ENCODE measurements at places on chromosomes 1 and 21.

GRCh38 chr1:84048820-84049219, 49.9 kb upstream of the TTLL7 start:
- no peak for DNase-seq

DNA sequence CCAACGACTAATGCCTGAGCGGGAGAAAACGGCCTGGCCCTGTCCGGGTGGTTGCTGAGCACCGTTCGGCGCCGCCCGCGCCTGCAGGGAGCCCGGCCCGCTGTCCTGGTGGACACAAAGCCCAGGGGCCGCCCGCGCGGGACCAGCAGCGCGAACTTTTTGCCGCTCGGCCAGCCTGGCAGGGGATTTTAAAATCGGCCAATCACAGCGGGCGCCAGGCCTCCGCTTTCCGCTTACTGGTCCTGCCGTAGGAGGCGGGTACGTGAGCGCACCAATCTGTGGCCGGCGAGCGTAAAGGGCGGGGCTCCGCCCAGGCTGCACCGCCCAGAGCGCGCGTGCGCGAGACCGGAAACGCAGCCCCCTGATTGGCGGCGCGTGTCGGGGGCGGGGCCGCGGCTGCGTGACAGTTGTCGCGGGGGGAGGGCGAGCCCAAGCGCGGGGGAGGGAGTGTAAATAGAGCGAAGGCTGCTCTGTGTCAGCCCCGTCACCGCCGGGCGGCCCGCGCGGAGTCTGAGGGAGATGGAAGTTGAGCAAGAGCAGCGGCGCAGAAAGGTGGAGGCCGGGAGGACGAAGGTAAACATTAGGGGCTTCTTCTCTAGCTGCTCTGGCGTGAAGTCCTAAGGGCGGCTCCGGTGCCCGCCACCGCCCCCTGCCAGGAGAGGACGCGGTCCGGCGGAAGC, at the start of the genes C21orf58 and PCNT:
Gene C21orf58 (minus strand): TSS at position 161 of the 680 bp plus-strand sequence. CDS start 1,132 bp downstream, outside the sequence.
Gene PCNT (plus strand): TSS at position 447 of the 680 bp plus-strand sequence. CDS start 73 bp downstream, at position 520.
- peak; percentile 98 for DNase-seq

DNA sequence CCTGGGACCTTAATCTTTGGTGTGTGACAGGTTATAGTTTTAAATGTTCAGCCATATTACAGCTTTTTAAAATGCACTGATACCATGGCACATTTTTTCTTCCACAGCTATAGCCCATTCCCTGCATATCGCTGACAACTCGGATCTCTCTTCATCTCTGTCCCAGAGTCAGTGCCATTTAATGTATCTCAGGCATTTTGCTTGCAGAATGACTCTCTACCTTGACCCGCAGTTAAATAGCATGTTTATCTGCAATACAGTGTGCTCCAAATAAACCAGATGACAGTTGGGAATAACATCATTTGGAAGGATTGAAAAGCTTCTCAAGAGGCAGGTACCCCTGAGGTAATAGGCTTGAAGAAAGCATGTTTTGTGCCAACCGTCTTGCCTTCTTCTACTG, 99.8 kb upstream of the USH2A start:
- DNase-seq = no peak

DNA sequence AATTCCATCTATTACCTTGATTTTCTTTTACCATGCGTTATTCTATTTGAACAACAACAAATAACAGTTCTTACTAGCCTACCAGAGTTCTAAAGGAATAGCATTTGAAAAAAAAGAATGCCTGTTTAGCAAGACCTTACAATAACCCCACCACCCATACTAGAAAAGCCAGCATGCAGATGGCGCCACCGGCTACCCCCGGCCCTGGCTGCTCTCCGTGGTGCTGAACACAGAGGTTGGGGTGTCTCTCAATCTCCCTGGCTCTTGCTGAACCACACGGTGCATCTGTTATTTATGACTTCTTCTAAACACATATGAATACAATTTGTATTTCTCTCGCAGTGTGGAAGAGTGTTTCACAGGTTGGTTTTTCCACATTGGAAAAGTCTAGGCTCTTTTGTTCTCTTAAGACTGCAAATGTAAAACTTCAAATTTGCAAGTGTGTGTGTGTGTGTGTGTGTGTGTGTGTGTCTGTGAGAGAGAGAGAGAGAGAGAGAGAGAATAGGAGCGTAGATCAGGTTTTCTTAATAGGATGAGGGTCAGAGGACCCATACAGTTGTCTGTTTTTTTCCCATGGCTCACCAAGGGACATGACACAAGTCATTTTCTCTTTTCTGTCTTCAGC, 13.6 kb downstream of the GRIK3 start:
- no peak for DNase-seq

DNA sequence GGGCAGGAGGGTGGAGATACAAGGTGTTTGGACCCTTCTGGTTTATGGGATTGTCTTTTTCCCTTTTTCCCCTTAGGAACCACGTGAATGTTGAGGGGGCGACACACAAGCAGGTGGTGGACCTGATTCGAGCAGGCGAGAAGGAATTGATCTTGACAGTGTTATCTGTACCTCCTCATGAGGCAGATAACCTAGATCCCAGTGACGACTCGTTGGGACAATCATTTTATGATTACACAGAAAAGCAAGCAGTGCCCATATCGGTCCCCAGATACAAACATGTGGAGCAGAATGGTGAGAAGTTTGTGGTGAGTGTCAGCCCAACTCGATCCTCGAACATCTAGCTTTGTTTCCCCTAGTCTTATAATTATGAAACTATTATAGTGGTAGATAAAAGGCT, 27.0 kb downstream of the SNX27 start:
- DNase-seq = no peak

GRCh38 chr1:8482979-8483381, 165.1 kb downstream of the SLC45A1 start:
- no peak for DNase-seq

- DNase-seq = no peak
Observed at GRCh38 chr1:70990469-70991253, 57.0 kb downstream of the PTGER3 start.

DNA sequence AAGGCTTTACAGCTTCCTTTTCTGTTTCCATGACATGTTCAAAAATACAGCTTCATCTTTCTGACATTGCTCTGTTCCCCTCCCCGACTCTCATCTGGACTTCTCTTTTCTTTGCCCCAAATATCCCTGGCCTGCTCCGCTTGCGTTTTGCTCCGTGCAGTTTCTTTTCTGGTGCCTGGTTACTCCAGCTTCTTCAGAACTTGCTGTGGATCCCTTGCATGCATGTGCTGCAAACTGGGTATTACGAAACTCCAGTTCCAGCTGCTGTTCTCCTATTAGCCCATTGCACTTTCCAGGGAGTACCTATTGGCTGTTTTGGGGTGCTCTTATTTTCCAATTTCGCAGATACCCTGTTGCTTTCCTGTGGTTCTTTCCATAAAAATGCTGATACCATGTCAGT, 9.9 kb upstream of the NDC1 start:
- DNase-seq = no peak

GRCh38 chr1:213326281-213327016, 275.4 kb downstream of the RPS6KC1 start:
- no peak for DNase-seq

- no peak for DNase-seq
Observed at GRCh38 chr1:213277036-213277435, 226.0 kb downstream of the RPS6KC1 start.

DNA sequence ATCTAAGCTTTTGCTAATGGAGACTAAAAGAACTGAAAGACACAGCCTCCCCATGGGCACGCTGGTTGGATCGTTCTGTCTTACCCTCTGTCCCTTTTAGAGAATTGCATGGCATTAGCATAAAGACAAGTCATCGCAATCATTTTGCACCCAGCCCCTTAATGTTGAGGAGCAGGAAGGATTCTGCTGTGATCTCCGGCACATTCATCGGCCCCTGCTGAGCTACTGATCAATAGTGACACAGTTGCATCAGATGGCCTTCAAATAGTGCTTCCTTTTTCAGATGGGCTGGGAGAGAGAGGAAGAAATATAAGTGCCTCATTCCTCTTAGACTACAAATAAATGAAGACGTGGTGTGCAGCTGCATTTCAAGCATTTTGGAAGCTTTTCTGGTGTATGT, 75.4 kb downstream of the NOS1AP start:
- DNase-seq = no peak

DNA sequence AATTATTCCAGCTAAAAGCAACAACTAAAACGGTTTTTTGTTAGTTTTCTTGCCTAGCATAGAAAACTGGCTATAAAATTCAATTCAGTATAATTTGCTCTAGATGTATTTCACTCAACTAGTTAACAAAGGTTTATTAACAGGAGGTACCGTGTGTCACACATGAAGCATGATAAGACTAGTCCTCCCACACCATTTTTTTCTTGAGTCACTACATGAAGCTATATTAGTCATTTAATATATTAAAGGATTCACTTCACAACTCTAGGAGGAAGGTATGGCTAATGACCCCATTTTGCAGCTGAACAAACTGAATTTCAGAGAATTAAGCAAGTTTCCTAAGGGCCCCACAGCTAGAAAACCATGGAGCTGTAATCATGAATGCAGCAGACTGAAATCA, 307.8 kb upstream of the USP25 start:
- DNase-seq = no peak

- DNase-seq = no peak
Observed at GRCh38 chr1:157646144-157646543, 48.3 kb upstream of the FCRL4 start.

- DNase-seq = no peak
Observed at GRCh38 chr1:166960858-166961474, 14.4 kb downstream of the ILDR2 start.

DNA sequence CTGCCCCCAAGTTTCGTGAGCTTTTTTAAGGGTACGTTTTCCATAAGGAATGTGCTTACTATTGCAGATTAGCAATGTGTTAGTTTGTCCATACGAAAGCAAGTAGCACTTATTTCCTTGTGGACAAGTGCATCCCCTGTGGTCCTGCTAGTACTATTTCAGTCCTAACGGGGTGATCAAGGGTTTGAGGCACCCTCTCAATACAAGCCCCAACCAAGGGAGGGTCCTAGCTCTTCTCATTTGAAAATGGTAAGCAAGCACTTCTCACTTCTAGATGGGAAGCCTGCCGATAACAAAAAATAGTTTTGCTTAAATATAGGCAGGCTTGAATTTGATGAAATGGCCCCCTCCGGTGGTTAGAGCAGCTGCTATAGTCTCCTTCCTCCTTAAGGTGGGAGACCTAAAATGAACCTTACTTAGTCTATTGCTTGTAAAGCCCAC, 64.0 kb upstream of the HMCN1 start:
- peak; percentile 37 for DNase-seq

GRCh38 chr1:36951292-36951750, 83.0 kb downstream of the GRIK3 start:
- DNase-seq = no peak

GRCh38 chr21:37675202-37675801, 241.0 kb downstream of the KCNJ6 start:
- DNase-seq = no peak

DNA sequence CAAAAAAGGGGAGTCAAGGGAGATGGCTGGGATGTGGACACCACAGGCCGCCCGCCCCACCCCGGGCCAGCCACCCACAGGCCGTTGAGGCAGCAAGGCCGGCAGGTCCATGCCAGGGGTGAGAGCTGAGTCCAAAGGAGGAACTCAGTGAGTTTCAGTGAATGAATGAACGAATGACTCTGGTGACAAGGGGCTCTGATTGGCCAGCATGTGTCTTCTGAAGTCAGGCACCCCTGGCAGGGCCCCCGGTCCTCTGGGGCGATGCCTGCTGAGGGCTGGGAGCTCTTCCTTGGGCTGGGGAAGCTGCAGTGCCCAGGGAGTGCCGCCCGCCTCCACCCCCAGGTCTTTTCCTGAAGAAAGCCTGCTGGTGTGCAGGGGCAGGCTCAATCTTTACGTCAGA, 236.1 kb upstream of the VAMP3 start:
- DNase-seq = peak; percentile 34

- DNase-seq = no peak
Observed at GRCh38 chr1:16972189-16972895, 8.1 kb downstream of the MFAP2 start.

GRCh38 chr1:212621949-212622305, 13.4 kb downstream of the ATF3 start:
- DNase-seq = no peak

DNA sequence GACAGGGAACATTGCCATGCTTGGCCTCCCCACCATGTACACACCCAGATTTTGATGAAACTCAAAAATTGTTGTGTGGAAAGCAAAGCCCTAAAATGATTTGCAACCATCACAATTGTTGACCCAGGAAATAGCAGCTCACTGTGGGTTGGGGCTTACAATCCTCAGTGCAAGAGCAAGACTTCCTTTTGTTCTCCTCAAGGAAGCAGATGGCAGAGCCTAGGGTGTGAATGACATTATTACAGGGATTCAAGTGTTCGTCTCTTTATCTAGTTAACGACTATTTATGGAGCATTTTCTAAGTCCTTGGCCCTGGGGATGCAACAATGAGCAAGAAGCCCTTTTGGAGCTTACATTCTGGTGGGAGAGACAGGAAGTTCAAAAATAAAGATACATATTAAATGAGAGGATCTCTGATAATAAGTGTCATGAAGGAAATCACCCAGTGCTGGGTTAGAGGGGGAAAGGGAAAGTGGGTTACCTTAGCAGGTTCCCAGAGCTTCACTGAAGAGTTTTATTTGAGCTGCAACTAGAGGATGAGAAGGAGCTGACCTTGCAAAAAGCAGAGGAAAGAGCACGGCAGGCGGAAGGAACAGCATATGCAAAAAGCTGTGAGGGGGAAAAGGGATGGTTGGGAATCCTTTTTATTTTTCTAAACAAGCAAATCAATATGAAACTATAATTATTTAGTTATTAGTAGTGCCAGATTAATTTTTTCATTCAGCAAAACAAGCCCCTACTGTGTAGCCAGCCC, 38.5 kb upstream of the ID3 start:
- no peak for DNase-seq

DNA sequence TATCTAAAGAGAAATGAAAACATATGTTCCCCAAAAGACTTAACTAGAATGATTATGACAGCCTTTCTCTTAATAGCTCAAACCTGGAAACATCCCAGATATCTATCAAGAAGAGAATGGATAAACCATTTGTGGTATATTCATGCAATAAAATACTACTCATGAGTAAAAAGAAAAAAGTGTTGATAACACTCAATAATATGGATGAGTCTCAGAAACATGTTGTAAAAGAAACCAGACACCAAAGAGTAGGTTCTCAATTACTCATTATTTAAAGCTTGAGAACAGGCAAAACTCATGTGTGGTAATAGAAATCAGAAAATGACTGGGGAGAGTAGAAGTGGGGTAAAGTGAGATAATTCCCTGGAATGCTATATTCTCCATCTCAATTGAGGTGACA, 154.1 kb downstream of the PHTF1 start:
- no peak for DNase-seq

DNA sequence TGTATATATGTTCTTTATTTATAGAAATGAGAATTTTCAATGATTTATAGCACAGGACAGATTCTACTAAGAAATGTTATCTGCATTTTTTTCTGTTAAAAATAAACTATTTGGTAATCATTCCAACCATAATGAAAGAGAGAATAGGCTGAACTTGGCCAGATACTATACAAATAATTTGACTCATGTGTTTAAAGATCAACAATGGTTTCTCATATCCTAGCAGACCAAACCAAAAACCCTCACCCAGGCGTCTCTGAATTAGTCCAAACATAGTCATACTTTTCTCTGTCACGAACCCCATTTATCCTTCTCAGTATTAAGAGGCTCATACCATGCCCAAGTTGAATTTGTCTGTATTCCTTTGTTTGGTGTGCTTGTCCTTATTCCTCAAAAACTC, 40.3 kb downstream of the RPE65 start:
- no peak for DNase-seq
